Effector CD8-positive, alpha-beta T cell (primary cell): ENCODE measurements at places on chromosomes 12 and 14.

DNA sequence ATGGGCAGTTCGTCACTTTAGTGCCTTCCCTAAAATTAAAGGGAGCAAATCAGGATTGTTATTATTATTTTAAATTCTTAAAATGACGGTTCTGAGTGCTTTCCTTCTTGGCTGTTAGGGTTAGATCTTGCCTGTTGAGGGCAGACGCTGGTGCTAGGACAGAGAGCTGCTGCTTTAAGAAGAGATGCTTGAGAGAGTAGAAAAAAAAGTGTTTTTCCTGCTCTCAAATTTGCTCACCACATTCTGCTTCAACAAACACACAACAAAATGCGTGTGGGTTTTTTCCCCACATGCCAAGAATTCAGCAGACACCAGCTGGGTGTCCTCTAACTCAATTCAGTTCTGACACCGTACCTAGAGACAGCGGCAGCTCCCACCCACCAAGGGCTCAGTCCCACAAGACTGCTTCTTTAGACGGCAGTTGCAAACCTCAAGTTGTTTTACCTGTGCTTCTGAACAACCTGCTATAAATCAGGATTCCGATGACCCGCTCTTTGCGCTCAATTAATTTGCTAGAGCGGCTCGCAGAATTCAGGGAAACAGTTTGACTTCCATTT, 75.8 kb upstream of the RIN3 start:
- no peak for DNase-seq

DNA sequence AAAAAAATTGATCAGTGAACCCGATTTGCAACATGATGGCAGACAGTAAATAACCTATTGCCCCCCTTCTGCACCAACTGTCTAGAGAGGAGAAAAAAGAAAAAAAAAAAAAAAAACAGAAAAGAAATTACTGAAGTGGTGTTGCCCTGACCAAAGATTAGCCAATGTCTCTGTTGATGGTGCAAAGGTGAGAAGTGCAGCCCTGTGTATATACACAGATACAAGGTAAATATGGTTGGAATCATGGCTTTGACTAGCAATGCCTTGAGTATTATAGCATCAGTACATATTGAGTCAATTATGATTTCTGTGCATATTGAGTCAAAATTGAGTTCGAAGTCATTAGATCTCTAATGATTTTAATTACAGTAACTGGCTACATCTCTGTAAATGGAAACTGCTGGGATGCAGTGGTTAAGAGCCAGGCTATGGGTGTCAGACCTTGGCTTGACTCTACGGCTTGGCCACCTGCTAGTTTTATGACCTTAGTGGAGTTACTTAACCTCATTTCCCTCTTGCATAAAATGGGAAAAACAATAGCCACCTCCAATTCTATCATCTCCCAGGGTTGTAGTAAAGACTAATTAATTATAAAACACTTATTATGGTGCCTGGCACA, 51.0 kb downstream of the EGLN3 start:
- no peak for DNase-seq

- DNase-seq = no peak
These were observed 12.3 kb upstream of the DYNLL1 start for GRCh38 chr12:120483621-120484020.

DNA sequence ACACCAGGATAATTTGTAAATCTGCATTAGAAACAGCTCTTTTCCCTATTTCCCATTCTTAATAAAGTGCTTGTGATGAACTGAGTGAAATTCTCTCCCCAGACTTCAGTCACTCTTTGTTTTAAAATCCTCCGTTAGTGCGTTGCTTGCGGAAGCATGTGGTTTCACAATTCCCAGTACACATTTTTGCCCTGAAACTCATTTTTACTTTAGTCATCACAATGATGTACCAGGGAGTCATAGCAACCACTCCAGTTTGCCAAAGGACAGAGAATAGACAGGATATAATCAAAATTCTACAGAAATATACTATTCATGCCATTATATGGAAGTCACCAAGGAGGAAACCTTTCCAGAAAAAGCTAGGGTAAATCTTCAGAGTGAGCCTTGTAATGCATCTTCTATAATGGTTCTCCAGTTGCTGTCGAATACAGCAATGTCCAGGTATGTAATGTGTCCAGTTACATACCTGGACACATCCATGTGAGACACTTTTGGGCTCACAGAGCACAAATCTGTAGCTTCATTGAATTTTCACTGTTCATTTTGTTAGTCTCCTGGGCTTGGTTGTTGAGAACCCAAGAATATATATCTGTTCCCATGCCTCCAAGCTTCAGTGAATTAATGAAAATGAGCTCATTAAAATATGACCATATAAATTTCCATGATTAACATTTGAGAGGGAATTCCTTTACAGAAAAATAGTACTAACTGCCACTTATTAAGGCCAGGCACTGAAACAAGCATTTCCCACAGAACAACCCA, 57.8 kb downstream of the GPR135 start:
- no peak for DNase-seq

- DNase-seq = no peak
These were observed 873.6 kb downstream of the C12orf50 start for GRCh38 chr12:87155621-87156020.

DNA sequence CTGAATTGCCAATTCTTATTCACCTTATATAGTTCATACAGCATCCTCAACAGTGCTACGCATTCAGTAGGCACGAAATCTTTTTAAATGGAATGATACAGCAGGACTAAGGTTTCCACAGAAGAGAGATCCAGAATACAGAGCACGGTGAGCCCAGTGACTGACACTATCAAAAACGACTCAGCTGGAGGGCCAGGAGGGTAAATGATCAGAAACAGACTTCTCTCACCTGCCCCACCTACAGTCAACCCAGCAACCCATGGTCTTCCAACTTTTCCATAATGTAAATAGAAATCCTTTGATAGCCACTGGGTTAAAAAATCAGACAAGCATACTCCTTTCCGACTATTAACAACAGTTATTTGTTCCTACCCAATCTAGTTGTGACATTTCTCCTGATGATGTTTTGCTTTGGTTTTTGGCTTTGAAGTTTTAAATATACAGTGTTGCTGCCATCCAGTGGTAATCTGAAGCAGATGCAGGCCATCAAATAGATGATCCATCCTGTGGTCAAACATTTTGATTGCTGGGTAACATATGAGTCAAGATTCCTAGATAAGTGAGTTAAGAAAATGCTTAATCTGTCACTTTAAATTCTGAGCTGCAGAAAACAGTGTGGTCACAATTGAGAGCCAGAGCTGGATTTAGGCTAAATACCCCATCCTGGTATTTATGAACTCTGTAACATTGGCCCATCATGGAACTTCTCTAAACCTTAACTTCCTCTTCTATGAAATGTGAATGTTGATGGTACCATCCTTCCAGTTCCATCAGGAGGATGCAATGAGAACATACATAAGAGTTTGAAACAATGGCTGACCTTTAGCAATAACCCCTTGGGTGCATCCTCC, 42.0 kb downstream of the GPHB5 start:
- no peak for DNase-seq

- DNase-seq = no peak
These were observed 346.9 kb downstream of the PRKD1 start for GRCh38 chr14:29580763-29581162.

- DNase-seq = no peak
These were observed 24.3 kb upstream of the OR6J1 start for GRCh38 chr14:22668417-22668816.

DNA sequence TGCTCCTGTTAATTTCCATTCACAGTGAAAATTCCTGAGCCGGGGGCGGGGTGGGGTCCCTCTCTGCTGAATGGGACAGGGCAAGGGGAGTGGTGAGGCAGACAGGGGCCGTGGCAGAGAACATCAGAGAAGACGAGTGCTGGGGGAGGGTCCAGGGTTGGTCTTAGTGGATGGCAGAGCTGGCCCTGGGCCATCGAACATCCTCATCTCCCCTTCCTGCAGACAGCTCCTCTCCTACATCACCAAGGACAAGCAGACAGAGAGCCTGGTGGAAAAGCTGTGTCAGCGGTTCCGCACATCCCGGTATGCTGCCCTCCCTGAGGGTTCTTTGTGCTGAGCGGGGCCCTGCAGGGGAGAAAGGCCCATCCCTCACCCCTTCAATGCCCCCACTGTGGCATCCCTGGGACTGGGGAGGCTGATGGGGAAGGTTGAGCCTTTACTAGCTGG, 5.0 kb upstream of the GAPDH start:
- no peak for DNase-seq

- DNase-seq = no peak
These were observed 53.6 kb upstream of the BCL2L14 start for GRCh38 chr12:12017135-12017581.

DNA sequence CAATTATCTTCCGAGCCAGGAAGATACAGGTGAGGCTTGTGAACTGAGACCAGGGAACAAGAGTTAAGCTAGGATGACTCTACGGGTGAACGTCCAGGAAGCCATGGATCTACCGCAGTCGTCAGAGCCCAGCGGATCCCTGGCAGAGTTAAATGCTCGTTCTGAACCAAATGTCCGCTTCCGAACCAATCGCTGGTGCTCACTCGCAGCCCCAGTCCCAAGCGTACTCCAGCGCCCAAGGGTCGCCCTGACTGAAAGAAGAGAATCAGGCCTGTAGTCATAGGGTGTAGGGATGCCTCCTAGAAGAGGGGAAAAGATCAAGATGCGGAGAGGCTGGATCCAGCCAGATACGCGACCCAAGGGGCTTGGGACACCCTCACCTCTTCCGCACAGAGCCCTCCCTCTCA, 283 bp downstream of the VIPAS39 start:
- DNase-seq = no peak

DNA sequence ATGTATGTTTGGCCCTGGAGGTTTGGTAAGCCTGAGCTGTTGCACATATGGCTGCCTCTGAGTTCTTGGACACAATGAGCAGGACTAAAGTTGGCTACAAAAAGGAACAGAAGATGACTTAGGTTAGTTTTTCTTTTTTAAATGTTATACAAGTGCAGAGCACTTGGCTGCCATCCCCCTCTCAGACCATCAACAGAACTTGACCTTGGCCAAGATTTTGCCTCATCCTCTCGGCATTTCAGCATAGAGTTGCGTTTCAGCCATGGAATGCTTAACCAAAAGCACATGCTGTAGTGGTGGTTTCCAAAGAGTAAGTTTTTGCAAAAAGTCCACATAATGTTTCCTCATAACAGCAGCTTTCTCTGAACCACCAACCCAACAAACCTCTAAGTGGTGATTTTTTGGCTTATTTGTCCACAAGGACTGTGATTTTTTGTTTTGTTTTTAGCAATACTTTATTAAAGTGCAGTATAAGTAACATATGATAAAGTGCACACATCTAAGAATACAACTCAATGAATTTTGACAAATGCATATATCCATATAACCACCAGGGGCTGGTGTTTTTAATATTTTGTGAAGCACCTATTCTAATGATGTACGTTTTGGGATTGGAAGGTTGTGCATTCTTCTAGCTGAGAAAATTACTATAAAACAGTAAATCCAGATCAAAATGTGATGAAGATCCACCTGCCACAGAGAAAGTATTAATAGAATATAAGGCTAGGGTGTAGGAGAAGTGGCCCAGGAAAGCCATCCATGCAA, 12.1 kb upstream of the GALNT16 start:
- no peak for DNase-seq

- no peak for DNase-seq
These were observed 10.4 kb downstream of the KRT83 start for GRCh38 chr12:52310622-52311284.

DNA sequence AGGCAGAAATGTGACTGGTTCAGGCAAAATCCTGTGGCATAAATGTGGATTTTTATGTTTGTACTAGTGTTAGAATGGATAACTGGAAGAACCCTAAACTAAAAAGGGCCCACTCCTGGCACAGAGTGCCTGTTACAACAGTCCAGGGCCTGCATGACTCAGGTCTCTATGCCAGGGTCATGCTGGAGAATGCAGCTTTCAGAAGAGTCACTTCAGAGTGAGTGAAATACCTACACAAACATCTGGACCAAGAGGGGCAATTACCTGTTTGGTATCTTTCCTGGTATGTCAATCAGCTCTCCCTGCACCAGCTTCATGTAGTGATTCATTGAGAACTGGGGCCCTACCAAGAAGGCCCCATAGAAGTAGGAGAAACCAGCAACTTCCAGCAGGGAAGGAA, 10.0 kb downstream of the EMG1 start:
- no peak for DNase-seq

DNA sequence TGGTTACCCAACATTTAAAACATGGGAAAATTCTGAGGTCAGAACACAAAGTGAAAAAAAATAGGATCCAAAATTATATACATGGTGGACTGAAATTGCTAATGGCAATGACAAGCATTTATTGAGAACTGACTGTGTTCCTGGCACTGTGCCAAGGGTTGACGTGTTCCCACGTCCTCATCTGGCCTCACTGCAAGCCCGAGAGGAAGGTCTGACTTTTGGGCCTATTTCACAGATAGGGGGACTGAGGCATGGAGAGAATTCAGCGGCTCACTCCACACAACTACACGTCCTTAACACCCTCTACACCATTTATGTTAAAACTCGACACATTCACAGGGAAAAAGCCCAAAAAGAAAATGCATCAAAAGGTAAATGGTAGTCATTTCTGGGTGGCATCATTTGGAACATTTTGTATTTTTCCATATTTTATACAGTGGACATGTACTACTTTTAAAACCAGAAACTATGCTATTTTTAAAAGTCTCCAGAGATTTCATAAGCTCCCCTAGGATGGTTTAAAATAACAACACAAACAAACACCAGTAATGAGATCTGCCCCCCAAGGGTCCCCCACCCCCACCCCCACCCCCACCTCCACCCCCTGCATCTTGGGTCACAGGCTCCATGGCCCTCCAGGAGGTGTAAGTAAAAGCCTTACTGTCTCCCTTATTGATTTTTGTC, 27.7 kb downstream of the CLMN start:
- DNase-seq = no peak

DNA sequence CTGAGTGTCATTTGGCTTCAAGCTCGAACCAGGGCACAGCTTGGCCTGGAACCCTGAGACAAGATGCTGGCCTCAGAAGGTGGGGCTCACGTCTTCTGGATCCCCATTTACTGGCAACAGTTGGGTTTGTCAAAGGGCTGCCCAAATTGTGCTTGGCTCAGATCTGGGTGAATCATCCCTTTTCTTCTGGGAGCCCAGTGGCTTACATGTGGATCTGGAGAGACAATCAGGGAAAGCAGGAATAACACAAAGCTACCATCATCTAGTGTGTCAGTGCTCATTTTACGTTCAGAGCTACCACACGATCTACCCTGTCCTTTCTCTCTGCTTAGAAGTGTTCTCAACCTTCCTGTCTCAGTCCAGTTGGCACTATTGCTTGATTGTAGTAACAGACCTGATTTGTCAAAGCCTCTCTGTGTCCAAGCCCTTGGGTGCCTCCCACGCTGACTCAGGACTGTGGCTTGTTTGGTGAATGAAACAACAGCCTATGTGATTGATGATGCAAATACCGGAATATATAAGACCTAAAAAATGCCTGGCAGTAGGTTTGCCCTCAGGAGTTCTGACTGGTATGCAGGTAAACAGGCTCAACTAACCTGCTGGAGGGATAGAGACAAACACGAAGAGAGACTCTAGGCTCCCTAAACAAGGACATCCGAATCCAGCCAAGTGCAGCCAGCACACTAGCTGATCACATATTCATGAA, 974.3 kb downstream of the VRK1 start:
- no peak for DNase-seq

DNA sequence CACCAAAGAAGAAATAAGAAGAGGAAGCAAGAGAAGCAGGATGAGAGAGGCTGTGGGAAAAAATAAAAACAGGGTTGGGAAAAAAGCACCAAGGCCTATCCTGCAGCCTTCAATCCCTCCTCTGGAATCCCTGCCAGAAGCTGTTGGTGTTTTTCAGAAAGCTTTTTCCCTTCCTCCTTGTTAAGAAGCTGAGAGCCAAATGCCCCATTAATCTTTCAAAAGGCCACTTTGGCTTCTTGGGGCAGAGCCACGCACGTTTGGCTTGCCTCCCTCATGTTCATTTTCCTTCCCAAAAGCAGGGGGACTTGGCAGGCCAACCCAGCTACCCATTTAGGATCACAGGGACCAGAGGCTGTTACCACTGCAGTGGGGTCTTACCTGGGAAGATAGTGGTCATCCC, 365.3 kb downstream of the NUAK1 start:
- DNase-seq = no peak
